Effector CD4-positive, alpha-beta T cell (primary cell): ENCODE measurements at places on chromosomes 16 and 17.

DNA sequence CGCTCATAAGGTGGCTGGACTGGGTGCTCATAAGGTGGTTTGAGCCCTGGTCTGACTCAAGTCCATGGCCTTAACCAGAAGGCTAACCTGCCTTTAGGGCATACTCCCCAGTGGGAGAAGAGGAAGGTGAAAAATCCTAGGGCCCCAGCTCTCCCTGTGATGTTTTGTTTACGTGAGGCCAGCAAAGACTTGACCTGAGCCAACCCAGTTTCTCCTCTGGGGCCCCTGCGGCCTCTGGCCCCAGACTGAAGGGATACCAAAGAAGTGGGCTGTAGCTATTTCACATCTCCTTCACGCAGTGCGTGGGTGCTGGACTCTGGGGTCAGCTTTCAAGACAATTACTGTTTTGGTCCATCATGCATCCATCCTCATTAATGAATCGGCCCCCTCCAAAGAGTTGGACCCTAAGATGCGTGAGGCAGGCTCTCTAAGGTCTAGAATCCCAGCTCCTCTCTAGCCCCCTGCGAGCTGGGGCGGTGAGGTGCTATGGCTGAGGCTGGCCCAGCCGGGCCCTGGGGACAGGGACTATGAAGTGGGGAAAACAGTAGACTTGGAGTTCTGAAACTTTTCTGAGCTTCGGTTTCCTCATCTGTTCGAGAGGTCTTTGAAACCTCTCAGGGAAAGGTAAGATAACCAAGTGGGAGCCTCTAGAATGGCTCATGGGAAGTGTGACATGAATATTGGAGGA is 1.5 kb downstream of the SH2B1 start:
- no peak for DNase-seq

DNA sequence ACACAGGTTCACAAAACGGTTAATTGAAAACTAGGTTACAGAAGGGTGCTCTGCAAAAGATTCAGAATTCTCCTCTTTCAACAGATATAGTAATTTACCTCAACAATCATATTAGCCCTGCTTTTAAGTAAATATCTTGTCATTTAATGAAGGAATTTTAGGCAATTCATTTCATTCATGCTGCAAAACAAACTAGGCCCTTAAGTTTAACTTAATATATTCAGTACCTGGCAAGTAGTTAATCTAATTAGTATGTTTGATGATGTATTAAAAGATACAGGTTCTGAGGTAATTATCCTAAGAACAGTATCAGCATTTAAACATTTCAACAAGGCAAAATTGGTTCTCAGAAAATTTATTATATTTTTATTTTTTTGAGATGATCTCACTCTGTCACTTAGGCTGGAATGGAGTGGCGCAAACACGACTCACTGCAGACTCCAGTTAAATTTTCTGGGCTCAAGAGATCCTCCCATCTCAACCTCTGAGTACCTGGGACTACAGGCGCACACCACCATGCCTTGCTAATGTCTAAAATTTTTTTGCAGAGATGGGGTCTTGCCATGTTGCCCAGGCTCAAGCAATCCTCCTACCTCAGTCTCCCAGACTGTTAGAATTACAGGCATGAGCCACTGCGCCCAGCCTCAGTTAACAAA is 44.9 kb downstream of the SMURF2 start:
- DNase-seq: no peak

DNA sequence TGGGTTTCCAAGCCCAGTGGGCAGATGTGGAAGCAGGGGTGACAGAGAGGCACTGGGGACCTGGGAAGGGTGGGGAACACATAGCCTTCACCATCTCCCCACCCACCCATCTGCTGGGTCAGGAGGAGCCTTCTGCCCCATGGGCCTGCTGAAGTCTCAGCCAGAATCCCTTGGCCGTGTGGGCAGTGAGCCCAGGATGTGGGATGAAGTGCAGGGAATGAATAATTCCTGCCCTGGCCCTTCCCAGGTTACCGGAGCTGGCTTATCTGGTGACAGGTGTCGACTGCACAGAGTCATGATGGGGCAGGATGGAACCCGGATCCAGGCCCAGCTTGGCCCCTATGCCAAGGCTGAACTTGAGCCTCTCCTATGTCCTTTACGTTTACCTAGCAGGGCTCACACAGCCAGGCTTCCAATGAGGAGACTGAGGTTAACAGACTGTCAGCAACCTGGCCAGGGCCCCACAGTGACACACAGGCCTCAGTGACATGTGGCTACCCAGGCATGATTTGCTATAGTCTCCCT is 17.5 kb downstream of the ATP2A3 start:
- no peak for DNase-seq

DNA sequence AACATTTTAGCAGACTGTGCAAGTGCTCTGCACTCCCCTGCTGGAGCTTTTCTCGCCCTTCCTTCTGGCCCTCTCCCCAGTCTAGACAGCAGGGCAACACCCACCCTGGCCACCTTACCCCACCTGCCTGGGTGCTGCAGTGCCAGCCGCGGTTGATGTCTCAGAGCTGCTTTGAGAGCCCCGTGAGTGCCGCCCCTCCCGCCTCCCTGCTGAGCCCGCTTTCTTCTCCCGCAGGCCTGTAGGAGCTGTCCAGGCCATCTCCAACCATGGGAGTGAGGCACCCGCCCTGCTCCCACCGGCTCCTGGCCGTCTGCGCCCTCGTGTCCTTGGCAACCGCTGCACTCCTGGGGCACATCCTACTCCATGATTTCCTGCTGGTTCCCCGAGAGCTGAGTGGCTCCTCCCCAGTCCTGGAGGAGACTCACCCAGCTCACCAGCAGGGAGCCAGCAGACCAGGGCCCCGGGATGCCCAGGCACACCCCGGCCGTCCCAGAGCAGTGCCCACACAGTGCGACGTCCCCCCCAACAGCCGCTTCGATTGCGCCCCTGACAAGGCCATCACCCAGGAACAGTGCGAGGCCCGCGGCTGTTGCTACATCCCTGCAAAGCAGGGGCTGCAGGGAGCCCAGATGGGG is 3.1 kb downstream of the GAA start:
- DNase-seq: no peak

DNA sequence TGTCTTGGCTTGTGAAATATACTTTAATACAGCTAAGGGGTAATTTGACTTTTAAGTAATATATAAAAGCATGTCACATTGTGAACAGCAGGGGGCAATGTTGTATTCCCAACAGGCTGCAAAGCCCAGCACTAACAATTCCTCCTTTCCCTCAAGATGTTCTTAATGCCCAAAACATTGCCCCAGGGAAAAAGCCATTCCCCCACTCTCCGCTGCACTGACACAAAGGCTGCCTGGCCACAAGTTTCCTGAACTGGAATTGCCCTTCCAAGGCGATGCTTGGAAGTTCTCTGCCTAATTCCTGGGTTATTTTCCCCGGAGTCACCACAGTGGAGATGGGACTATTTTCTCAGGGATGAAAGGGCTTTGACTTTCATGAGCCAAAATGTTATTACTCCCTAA is 27.2 kb downstream of the CLEC16A start:
- DNase-seq: peak; percentile 31

DNA sequence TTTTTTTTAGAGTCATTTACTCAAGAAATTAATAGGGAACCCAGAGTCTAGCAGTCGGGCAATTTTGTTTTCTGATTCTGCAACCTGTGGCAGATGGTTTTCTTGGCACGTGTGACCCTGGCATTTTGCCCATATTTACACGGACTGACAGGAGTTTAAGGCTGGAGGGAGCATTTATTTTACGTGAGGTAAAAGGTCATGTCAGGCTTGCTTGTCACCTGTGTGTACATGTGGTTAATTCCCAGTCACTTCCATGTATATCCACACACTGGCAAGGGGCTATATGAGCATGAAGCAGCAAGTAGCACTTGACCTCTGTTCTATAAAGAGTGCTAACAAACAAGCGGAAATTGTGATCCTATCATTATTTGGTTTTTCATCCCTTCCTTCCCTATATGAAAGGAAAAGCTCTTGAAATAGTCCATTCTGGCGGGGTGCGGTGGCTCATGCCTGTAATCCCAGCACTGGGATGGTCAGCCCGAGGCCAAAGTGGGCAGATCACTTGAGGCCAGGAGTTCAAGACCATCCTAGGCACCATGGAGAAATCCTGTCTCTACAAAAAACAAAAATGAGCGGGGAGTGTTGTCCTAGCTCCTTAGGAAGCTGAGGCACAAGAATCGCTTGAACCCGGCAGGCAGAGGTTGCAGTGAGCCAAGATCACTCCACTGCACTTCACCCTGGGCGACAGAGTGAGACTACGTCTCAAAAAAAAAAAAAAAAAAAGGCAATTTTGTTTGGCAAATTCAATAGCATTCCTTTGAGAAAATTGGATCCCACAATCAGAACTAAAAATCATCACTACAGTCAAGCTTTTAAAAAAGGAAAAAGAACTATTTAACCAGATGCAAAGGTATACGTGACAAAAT is 2.1 kb downstream of the SPAG9 start:
- DNase-seq: no peak

- peak; percentile 77 for DNase-seq
These were observed 506 bp downstream of the CAMKK1 start for GRCh38 chr17:3892095-3892998.

DNA sequence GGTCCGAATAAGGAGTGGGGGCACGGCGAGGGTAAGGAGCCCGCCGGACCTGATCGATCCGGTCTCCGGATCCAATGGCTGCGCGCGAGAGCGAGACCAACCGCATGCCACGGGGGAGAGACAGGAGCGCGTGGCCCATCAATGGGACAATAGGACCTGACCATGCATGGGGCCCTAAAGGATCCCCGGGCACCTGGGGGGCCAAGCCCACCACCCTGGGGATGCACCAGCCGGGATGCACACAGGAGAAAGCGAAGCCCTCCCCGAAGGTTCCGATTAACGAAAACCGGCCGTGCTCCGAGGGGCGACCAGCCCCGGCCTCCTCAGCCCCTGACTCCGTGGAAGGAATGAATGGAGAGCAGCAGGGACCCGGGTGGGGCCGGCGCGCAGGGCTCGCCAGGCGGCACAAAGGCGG is 525 bp downstream of the JPT1 start:
- DNase-seq: no peak

DNA sequence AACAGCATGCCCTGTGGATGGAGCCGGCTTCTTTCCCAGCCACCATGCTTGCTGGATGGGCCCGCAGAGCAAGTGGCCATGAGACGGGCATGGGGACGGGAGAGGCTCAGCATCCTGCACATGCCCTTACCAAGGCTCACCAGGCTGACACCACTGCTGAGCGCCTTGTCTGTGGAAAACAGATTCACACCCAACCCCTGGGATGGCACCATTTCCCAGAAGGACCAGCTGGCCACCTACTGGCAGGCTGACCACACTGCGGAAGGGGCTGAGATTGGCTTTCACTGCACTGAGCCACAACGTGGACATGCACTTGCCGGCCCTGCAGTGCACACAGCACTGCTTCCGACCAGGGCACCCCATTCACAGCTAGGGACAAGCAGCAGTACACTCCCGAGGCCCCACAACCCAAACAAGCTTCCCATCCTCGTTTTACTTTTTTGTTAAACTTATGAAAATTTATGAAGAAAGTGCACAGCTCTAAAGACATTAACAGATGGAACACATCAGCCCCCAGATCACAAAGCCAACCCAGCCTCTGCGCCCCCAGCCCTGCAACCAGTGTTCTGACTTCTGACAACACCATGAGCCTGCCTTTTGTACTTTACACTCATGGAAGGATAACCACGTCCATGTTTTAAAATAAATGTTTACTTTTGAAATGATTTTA is 13.9 kb upstream of the KRTAP17-1 start:
- no peak for DNase-seq

- DNase-seq: no peak
These were observed 290 bp downstream of the TLCD1 start for GRCh38 chr17:28725660-28726225.

- DNase-seq: no peak
These were observed 44.6 kb upstream of the SLC38A10 start for GRCh38 chr17:81339534-81340296.

GRCh38 chr17:61462719-61463315 is 10.6 kb downstream of the TBX4 start:
- no peak for DNase-seq

GRCh38 chr16:30142672-30143346 is 19.8 kb upstream of the MAPK3 start:
- DNase-seq: no peak

DNA sequence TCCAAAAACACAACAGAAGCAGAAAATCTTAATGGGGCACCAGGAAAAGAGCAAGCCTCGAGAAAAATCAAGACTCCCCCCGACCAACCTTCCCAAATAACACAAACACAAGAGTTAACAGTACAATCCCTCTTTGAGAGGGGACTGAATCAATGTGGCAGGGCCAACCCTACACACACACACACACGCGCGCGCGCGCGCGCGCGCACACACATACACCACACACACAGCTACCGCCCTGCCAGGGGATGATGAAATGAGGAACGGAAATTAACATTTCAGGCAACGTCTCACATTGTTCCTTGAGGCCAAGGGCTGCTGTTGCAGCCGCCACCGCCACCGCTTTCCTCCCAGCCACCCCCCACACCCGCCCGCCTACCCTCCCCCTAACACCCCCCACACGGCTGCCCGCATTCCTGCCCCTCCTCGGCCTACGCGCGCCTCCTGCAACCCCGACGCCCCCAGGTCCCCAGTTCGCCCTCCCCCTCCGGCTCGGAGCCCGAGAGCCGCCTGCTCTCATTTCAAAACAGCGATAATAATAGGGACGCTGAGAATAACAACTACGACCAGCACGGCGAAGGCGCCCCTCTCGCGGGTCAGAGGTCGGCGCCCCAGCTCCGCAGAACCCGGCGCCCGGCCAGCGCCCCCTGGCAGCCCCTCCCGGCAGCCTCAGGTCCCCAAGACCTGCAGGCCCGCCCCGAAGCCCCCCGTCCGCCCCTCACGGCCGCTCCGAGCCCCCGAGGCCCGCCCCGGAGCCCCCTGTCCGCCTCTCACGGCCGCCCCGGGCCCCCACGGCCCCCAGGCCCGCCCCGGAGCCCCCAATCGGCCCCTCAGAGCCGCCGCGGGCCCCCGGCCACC is 1.1 kb downstream of the ANKRD11 start:
- DNase-seq: peak; percentile 72

DNA sequence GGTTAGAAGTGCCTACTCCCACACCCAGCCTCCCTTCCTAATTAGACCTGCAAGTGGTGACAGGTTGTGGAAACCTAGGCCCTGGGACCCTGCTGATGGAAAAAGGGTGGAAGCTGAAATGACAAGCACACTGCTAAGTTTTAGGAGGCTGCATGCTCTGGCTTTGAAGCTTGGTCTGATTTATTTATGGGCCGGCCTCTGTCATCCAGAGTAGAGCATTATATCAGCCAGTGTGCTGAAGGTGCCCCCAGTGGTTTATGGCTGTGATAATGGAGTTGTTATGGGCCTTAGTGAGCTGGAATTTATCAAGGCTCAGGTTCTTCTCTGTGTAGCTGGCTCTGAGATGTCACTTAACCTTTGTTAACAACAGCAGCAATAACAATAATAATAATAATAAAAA is 142.6 kb downstream of the UTP18 start:
- DNase-seq: no peak
